Stimulated activated CD4-positive, alpha-beta T cell treated with anti-CD3 and anti-CD28 coated beads, TNF-alpha, amount 100 ng/mL, for 24 hours (primary cell): ENCODE measurements at places on chromosomes 13 and 19.

GRCh38 chr13:110942248-110942981, 27.5 kb upstream of the ANKRD10 start:
- DNase-seq: peak; percentile 7

DNA sequence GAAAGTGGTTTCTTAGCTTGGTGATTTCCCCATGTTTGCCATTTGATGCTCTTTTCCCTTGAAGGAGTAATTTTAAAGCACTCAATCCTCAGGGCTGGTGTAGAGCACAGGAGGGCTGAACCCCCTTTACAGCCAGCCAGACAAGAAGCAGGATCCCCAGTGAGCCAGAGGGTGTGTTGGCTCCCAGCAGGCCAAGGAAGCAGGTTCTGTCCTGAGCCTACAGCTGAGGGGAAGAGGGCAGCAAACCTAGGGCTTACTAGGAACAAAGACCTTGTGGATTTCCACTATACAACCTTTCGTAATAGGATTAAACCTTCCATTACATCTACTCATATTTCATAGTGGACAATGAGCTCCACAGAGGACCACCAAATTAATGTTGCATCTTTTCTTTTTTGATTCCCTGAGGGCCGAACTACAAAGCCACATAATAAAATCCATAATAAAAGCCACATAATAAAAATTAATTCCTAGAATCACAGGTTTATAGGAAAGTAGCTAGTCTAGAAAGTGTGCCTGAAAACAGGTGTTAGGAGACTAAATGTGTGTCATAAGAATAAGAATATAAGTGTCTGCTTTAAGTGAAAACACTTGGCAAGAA, 300.2 kb downstream of the DCLK1 start:
- no peak for DNase-seq

- DNase-seq: no peak
These were observed 127.9 kb downstream of the DLEU7 start for GRCh38 chr13:50715402-50716146.

- no peak for DNase-seq
These were observed 14.4 kb upstream of the WDR88 start for GRCh38 chr19:33117501-33117900.
